ENCODE measurements at places on chromosomes 13 and 19.

GRCh38 chr13:24328145-24328544 lies 18.8 kb downstream of the C1QTNF9 start:
- no peak for DNase-seq

DNA sequence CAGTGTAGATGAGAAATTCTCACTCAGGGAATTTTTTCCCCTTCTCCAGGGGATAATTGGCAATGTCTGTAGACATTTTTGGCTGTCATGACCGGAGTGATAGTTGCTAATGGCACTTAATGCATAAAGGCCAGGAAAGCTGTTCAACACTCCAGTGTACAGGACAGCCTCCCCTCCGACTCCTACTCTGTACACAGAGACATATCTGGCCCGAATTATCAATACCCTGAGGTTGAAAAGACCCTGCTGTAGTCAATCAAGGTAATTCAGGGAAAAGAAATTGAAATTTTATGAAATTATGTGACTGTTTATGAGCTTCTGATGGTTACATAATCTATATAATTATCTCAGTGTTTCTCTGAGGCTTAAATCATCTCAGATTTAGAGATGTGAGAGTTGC lies 720.7 kb downstream of the OLFM4 start:
- DNase-seq = no peak

DNA sequence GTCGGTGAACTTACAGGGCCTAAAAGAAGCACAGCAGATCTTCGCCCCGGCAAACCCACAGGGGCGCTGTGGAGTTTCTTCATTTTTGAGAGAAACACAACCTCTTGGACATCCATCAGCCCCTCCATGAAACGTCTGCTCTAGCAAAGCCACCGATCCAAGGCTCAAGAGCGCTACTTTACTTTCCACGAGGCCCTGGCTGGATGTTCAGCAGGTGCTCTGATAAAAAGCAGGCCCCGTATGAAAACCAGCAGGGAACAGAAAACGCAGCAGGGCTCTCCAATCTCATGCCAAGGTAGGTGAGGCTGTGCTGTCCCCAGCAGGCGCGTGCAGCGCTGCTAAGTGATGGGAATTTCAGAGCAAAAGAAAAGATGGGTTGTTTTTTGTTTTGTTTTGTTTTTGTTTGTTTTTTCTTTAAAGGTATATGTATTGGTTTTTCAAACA lies 86.7 kb downstream of the IRS2 start:
- no peak for DNase-seq

- DNase-seq = peak; percentile 21
These were observed 40.2 kb downstream of the CCNE1 start for GRCh38 chr19:29851769-29852521.

- no peak for DNase-seq
These were observed 297.0 kb downstream of the RBM26 start for GRCh38 chr13:79108914-79109643.

GRCh38 chr13:73851104-73851503 lies 283.1 kb downstream of the KLF12 start:
- DNase-seq = no peak

DNA sequence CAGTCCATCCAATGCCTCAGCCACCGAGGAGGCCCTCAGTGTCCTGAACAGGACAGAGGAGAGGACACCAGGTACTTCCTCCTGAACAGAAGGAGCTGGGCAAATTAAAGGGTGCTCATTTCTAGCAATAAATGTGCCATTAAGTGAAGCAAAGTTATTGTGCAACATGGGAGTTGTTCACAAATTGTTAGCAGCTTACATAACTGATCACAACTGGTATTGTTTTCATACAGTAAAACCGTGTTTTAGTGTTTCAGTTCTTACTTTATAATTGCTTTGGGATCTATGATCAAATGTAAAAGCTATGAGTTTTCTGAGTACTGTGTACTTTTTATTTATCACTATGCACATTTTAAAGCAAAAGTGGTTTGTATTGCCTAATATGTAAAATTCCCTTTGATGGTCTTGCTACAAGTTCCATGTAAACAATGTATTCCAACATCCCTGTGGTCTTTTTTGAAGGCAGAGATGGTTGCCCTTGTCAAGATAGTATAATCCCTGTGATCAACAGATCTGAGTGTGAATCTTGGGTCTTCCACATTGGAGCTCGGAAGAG lies 263.1 kb downstream of the FGF14 start:
- DNase-seq = no peak

- no peak for DNase-seq
These were observed 435.3 kb upstream of the NBEA start for GRCh38 chr13:34506796-34507195.

DNA sequence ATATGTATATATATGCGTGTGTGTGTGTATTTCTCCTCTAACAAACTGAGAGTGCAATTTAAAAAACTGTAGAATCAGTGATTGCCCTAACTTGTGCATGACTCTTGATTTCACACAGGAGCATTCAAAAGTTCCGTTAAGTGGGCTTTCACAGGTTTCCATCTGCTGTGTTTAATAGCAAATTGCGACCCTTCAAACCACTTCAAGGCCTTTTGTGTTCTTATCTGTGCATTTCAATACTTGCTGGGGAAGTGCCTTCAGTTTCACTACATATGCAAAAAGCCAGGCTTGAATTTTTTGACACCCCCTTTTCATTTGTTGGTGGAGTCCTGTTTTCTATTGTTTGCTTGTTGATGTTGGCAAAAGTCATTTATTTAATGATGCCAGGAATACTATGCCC lies 158.0 kb downstream of the TM9SF2 start:
- no peak for DNase-seq

GRCh38 chr13:34738254-34738992 lies 203.6 kb upstream of the NBEA start:
- DNase-seq = no peak

DNA sequence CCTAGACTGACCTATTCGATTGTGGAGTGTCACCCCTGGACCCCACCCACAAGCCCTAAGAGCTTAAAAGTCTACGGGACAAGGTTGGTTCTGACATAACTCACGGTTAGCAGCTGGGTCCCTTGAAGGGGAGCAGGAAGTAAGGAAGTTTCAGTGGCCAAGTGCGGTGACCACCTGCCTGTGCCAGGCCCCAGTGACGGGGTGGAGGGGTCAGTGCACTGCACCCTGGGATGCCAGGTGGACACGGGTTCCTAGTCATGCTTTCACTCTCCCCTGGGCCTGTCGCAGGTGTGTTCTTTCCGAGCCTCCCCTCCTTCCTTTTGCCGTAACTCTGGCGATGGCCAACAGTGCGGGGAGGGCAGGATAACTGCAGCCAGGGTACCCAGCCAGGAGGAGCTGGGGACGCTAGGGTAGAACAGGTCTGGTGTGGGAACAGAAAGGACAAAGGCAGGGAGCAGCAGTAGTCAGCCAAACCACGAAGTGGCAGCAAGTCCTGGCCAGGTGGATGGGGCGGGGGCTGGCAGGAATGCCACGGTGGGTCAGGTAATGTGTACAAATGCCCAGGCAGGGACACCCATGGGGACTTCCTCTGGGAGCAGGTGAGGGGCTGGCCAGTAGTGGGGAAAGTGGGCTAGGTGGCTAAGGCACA lies 58.3 kb downstream of the RGCC start:
- no peak for DNase-seq

DNA sequence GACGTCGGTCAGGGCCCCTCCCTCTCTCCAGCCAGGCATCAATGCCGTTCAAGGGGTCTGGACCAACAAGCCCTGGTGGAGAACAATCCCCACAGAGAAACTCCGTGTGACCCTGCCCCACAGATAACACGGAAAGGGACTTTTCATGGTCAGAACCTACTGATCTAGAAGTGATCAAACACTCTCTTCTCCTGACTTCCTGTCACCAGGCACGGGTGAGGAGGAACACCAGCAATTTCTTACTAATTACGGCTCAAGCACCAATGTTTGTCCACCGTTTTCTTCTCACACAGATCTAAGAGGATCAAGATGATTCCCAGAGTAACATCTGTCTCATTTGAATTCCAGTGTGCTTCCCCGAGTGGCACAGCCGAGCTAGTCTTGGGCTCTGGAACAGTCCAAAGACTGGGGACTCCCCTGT lies 11.8 kb downstream of the RASA3 start:
- DNase-seq = no peak

DNA sequence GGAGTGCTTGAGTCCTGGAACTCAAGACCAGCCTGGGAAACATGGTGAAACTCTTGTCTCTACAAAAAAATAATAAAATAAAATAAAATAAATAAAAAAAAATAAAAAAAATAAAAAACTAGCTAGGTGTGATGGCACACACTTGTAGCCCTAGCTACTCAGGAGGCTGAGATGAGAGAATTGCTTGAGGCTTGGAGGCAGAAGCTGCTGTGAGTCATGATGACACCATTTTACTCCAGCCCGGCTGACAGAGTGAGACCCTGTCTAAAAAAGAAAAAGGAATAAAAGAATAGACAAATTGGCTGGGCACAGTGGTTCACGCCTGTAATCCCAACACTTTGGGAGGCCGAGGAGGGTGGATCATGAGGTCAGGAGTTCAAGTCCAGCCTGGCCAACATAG lies 1168.9 kb downstream of the SLITRK5 start:
- no peak for DNase-seq

DNA sequence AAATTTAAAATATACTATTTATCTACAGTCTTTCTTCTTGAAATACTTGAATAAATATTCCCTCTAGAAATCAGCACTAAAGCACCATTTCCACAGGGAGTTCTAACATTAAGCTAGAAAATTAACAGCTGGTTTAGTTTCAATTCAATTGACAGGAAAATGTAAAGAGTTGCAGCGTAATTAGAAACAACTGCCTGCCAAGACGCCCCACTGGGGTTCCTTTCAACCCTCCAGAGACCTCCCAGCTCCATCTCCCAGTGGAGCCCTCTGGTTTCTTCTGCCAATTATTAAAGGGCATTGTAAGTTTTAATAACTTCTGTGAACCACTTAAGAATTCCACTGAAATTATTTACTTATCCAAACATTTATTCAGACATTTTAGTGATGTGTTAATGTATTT lies 4.2 kb downstream of the GJA3 start:
- no peak for DNase-seq

DNA sequence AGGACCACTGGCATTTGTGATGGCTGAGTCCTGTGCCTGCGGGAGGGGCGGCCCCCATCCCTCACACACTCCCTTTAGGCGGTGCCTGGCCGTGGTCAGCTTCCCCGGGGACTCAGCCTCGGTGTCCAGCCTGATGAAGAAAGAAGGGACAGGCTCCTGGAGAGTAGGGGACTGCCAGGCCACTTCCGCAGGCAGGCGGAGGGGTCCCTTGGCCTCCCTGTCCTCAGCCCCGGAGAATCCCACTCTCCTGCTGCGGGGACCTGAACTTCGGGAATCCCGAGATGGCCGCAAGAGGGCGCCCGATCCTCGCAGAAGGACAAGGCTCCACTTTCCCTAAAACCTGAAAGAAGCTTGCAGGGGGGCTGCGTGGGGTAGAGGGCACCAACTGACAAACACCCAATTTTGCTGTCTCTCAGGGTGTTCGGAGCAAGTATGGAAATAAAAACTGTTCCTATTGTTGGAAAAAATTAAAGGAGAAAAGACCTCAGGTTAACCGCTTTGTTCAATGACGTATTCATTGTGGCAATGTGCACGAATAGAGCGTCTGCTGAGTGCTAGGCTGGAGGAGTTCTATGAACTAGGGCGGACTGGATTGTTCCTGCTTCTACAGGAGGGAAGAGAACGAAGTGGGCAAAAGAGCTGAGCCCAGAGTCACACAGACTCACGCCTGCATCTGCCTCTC lies 297.3 kb downstream of the ZNF536 start:
- DNase-seq = peak; percentile 71

- no peak for DNase-seq
These were observed 293.9 kb downstream of the ABCC4 start for GRCh38 chr13:95007322-95007721.

DNA sequence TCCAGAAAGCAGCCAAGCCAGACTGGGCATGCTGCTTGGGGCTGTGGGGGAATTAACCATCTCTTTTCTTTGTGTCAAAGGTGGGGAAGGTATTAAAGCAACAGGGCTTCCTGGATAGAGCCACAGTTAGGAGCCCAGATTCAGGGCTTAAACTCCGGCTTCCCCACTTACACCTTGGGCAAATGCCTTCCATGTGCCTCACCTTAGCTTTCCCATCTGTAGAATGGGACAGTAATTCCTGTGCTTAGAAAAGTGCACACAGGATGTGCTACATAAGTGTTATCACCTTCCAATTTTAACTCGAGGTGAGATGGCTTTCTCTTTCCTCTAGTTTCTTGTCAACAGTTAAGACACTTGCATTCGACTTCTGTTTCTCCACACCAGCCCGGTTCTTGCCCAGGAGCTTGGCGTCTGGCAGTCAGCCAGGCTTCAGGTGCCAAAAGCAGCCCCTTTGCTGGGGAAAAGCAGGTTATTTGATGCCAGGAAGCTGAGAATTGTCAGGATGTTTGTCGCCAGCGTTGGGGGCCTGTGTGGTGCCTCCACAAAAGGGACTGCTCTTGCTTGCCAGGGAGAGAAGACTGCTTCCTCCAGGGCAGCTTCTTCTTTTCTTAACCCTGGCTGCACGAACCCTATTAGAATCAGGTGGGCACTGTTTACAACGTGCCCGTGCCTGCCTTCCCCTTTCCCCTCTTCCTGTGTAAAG lies 79.2 kb downstream of the SIPA1L3 start:
- no peak for DNase-seq

DNA sequence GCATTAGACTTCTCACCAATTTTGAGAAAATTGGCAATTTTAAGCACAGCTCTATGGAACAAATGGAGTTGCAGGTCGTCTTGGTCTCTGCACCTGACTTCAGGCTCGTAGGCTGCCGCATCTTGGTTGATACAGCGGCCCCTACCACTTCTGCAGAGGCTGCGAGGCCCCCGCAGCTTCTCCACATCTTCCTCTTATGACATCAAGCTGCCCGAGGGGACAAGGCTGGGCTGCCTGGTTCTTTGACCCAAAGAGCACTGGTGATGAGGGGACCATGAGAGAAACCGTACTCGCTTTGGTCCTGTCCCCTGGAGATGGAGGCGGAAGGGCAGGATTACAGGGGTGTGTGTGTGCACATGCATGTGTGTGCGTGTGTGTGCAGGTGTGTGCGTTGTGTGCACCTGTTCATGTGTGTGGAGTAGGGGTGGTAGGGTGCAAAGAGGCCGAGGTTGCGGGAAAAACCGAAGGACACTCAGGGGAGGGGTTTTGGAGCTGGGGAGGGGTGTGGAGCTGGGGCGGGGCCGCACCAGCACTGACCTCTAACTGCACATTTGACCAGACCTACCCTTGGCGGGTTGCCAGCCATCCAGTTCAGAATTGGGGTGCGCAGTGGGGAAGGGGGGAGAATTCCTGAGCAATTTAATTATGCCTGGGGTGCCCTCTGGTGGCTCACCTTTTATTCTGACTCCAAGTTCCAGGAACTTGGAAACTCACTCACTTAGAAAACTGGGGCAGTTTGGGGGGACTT lies 65.1 kb upstream of the ARHGEF7 start:
- DNase-seq = peak; percentile 68

DNA sequence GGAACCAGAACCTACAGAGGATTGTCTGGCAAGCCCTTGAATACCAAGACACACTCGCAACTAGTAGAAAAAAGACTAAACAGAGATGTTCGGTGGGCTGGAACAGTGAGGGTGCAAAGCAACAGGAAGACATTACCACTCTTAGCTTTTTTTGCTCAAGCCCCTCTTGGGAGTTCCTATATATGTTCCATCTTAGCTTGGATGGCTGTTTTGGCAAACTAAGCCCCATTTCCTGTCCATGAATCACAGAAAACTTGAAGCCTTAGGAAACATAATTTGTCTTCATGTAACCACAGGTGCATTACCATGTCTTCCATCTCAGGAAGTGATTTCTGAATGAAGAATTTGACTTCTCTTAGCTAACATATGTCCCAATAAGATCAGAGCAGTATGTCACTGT lies 446.3 kb downstream of the OLFM4 start:
- DNase-seq = no peak
